ENCODE measurements at places on chromosomes 16 and 17.
A peak's percentile ranks its signal among the peaks of the same experiment; 100 is the strongest.

GRCh38 chr17:17022456-17022855, 19.8 kb upstream of the MPRIP start:
- DNase-seq = no peak

- peak; percentile 31 for DNase-seq
Measured at GRCh38 chr16:20901436-20902112, 1.0 kb downstream of the LYRM1 start.

GRCh38 chr17:48045316-48046001, 2.7 kb upstream of the NFE2L1 start:
- DNase-seq = peak; percentile 74

GRCh38 chr17:8337802-8338752, 1.6 kb upstream of the ODF4 start:
- DNase-seq = no peak

GRCh38 chr16:49599281-49599680, 225.7 kb downstream of the C16orf78 start:
- DNase-seq = no peak

DNA sequence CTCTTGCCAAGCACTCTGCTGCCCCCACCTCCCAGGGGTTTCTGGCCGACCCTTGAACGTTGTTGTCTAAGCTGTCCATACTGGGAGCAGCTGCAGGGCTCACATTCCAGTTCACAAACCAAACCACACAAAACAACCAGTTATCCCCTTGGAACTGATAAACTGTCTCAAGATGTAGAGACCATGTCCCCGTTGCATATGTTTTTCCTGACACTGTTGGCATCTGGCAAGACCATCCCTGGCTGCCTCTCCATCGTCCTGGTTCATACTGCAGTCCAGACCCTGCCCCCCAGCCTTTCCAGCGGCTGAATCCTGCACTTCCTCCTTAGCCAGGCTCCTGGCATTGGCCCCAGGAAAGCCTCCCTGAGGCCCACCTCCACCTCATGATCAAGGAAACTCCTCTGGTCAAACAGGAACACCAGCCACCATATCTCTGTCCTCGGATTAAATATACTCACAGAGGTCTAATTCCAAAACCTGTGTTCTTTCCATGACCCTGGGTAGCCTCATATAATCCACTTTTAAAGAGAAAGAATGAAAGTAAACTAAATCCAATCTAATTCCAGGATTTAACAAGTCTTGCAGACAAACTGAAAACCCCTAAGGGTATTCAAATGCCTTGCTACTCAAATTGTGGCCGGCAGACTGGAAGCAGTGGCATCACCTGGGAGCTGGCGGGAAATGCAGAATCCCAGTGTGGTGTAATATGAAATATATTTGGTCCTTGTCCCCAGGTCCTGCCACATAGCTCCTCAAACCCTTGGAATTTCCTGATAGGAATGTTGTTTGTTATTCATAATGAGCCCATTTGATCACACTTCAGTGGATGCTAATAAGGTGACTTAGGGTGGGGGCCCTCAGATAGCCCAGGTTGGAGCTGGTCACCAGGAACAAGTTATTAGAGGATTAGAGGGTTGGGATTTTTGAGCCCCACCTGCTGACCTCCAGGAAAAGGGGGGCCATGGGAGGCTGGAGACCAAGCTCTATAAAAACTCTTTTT, 14.2 kb downstream of the GAS7 start:
- DNase-seq = no peak

GRCh38 chr16:83720981-83721380, 86.8 kb upstream of the HSBP1 start:
- no peak for DNase-seq
